ENCODE measurements at places on chromosomes 4 and X. TPM values are rescaled to one million over a fixed set of nuclear protein-coding genes. Genes with fewer than 3 reads are reported as not detected.

- no peak for DNase-seq
Observed at GRCh38 chrX:138485767-138486166, 225.8 kb downstream of the FGF13 start.

The ZAR1 gene
- polyA plus RNA-seq: not detected

DNA sequence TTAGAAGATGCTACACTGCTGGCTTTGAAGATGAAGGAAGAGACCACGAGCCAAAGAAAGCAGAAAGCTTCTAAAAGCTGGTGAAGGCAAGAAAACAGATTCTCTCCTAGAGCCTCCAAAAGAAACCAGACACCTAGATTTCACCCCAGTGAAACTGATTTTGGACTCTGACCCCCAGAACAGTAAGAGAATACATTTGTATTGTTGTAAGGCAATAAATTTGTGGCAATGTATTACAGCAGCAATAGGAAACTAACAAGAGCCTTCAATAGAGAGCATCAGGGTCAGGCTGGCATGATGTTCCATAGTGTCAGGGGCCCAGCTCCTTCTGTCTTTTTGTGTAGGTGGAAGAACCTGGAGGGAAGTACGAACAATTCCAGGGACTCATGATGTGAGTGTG lies 6.0 kb upstream of the TEC start:
- DNase-seq: no peak

DNA sequence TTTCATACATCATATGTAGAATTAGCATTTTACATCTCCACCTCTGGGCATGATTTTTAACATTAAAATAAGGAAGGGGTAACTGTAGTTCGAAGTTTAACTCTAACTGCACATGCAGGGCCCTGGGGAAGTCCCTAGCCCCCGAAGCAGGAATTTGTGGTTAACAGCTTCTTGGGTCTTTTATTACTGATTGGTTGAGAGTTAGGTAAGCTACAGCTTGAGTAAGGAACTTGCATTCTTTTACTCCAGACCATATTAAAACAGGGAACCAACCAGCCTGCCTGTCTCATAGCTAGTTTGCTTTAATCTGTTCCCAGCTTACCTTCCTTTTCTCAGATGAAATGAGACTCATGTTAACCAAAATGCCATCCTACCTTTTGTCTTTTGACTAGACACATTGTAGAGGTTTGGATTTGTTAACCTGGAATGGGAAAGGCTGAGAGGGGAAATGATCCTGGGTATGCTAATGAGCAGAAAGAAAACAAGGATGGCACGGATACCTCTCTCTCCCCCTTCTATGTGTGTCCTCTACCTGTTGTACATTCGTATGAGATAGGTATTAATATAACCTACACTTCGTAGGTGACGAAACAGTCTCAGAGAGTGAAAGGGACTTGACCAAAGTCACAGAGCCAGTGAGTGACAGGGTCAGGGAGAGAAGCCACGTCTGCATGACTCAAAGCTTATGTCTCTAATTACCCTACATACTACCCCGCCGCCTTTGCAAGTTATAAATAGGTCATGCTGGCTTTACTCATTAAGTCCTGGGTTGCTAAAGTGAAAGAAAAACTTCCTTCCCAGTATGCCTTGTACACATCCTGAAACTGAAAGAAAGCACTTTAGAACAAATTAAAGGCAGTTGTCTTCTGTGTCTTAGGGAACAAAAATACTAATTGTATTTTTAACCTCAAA lies 119.5 kb upstream of the AFF2 start:
- no peak for DNase-seq

- no peak for DNase-seq
Observed at GRCh38 chr4:48974979-48975640, 11.0 kb upstream of the CWH43 start.

- no peak for DNase-seq
Observed at GRCh38 chrX:44099366-44099765, 126.2 kb upstream of the NDP start.

- no peak for DNase-seq
Observed at GRCh38 chrX:19875050-19875431, 12.4 kb downstream of the SH3KBP1 start.

The EDNRA gene
- polyA plus RNA-seq: 1.4 TPM

GRCh38 chr4:165931741-165932140 lies 58.7 kb downstream of the TLL1 start:
- no peak for DNase-seq

DNA sequence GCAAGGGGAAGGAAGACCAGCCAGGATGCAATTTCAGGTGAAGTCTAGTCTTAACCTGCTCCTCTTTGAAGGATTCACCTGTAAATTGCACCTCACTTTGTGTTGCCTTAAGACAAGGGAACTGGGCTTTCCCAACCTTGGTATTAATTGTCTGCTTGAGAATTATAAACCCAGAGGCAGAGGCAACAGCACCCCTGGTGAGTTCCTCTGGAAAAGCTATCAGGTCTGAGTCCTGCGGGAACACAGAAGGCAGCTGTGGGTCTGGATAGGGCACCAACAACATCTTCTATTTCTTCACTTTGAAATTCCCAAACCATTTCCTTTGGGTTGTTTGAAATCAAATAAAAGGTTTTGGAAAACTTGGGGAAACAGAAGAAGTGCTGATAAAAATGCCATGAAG lies 109.2 kb upstream of the NPY2R start:
- no peak for DNase-seq

GRCh38 chr4:145352438-145353145 lies 129.1 kb upstream of the SMAD1 start:
- peak; percentile 50 for DNase-seq

The PDE5A gene
- 197 TPM for polyA plus RNA-seq

- peak; percentile 65 for DNase-seq
Observed at GRCh38 chr4:109801895-109802319, at the start of gene CFI. Gene CFI (minus strand): TSS chr4:109801999. CDS start chr4:109801971, 28 bp downstream.

DNA sequence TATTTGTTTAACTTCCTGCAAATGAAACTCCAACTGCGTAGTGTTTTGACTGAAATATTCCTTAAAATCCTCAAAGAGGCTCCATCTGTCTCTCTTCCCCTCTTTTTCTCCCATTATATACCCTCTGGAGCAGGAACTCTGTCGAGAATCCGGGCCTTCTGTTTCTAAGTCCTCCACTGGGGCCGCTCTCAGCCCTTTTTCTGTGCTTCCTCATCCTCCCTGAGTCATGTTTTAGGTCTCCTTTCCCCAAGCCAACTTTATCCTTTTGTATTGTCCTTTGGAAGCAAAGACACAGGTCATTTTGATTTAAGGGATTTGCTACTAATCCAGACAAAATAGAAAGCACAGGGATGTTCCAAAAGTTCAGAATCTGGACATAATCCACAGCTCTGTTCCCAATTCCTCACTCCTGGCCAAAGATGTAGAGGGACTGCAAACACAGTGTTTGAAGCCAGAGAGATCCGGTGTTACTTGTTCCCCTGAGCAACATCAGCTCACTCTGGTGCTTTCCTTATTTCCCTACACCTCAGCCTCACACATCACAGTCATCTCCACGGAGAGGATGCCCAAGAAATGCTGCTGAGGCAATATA lies 131.0 kb upstream of the KLF3 start:
- no peak for DNase-seq

DNA sequence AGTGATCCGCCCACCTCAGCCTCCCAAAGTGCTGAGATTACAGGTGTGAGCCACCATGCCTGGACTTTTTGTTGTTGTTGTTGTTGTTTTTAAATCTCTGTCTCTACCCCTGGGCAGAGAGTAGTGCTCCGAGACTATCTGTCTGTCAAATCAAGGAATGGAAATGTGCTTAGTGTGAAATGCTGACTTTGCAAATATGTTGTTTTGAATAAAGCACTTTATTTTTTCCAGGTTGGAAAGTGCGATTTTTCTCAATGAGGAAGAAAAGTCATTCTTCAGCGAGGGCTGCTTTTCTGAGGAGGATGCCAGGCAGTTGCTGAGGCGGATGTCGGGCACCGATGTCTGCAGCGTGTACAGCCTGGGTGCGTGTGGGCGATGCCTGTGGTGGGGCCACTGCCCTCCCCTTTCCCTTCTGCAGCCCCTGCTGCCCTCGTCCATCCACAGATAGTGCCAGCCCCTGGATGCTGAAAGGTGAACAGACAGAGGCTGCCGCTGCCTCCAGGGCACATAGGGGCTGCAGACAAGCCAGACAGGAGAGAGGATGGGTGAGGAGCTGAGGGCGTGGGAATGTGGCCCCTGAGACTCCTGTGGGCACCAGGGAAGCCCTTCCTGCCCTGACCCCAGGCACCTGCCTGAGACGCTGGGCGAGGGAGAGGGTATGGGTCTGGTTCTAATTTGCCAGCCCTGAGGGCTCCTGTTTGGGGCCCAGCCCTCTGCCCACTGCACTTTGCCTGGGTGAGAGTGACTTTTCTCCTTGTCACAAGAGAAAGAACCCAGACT lies 23.7 kb downstream of the SH3TC1 start:
- DNase-seq: no peak
